Natural killer cell (primary cell): ENCODE measurements at places on chromosomes 4 and X. TPM values are rescaled to one million over a fixed set of nuclear protein-coding genes. Genes with fewer than 3 reads are reported as not detected.
A peak's percentile ranks its signal among the peaks of the same experiment; 100 is the strongest.

NPY2R gene
- total RNA-seq: not detected

GPM6B gene
- total RNA-seq: not detected

WDR1 gene
- 411 TPM for total RNA-seq

DNA sequence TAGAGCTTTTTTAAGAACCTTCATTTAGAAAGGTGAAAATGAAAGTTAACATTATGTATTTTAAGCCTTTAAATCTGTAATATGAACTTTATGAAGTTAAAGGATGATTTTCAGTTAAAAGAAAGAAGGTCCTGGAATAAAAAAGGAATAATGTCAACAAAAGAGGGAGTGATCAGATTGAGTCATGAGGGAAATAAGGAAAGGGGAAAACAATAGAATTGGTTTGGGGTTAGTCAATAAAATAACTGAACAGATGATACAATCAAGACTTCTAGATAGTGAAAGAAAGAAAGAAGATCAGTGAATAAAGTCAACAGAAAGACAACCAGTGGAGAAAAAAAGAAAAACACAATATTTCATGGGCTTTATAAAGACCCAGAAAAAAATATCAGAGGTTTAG, 291.6 kb upstream of the ARSJ start:
- DNase-seq: no peak
- no peaks in the 10 kb centered on the region for H3K4me1 ChIP-seq
- no peaks in the 10 kb centered on the region for H3K36me3 ChIP-seq
- no peak overlapping the region for H3K4me3 ChIP-seq
- no peak overlapping the region for H3K27ac ChIP-seq

GRCh38 chr4:147157860-147158701, 212.4 kb upstream of the TTC29 start:
- H3K27ac ChIP-seq: no peak overlapping the region
- no peak for DNase-seq
- H3K27me3 ChIP-seq: no peaks in the 10 kb centered on the region
- no peak overlapping the region for H3K4me3 ChIP-seq
- H3K4me1 ChIP-seq: no peaks in the 10 kb centered on the region

GRCh38 chr4:113694008-113694407, 67.5 kb downstream of the CAMK2D start:
- H3K36me3 ChIP-seq: no peaks in the 10 kb centered on the region
- no peak overlapping the region for H3K27ac ChIP-seq
- H3K4me3 ChIP-seq: no peak overlapping the region
- no peaks in the 10 kb centered on the region for H3K27me3 ChIP-seq

DNA sequence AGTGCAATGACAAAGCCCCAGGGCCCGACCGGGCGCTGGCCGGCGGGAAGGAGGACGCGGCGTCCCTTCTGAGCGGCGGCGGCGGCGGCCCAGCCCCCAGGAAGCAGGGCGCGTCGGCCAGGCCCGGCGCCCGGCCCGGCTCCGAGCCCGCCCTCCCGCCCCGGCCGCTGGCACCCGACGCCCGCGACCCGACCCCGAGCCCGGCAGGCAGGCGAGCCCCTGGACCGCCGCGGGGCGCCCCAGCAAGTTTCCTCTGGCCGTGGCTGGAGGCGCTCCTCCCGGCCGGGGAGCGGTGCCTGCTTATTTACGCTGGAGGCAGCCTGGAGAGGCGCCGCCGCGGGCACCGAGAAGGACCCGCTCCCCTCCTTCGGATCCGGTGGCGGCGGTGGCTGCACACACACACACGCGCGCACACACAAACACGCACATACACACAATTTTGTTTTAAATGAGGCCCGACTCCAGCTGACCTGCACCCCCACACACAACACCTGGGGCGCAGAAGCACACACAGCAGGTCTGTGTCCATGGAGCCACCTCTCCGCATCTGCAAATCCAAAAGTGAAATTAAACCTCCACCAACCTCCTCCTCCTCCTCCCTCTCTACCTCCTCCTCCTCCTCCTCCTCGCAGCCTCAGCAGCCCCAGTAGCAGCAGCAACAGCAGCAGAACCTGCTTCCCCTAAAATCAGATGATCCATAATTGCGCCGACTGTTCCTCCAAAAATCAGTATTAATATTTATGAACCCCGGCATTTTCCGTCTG, 669 bp downstream of the IRF2 start:
- peak; percentile 43 for DNase-seq
- H3K27me3 ChIP-seq: no peaks in the 10 kb centered on the region
- H3K4me3 ChIP-seq: peak overlapping the region; percentile 99
- H3K27ac ChIP-seq: peak overlapping the region; percentile 97
- peaks cover 35% of the 10 kb centered on the region for H3K4me1 ChIP-seq
- peaks cover 3% of the 10 kb centered on the region for H3K36me3 ChIP-seq

DNA sequence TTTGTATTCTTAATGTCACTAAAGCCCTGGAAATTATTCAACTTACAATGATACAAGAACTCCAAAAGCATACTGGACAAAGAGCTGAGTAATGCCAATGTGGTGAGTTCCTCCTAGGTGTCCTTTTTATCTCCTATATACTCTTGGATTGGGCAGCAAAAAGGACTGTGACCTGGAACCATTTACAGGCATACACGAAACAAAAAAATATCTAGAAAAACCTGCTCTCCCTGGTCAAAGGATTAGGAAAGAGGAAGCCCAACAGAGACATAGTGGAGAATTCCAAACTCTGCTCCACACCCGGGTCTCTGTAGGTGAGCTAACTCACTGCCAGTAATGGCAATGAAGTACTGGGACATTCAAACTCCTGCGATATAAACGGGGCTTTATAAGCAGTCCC, 25.3 kb downstream of the SULT1B1 start:
- no peaks in the 10 kb centered on the region for H3K4me1 ChIP-seq
- no peak overlapping the region for H3K27ac ChIP-seq
- H3K4me3 ChIP-seq: no peak overlapping the region

DNA sequence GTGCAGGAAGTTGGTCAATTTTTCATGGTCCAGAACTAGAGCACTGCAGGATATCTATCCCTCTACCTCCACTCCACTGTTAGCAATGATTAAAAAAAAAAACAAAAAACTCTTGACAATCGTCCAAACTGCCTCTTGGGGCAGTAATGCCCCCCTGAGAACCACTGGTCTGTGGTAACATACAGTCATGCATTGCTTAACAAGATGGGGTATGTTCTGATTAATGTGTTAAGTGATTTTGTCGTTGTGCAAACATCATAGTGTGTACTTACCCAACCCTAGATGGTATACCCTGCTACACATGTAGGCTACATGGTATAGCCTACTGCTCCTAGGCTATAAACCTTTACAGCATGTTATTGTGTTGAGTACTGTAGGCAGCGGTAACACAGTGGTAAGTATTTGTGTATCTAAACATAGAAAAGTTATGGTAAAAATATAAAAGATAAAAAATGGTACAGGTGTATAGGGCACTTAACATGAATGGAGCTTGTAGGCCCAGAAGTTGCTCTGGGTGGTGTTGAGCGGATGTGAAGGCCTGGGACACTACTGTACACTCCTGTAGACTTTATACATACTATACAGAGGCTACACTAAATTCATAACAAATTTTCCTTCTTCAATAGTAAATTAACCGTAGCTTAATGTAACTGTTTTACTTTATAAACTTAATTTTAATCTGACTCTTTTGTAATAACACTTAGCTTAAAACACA, 34.1 kb downstream of the ART3 start:
- no peak overlapping the region for H3K27ac ChIP-seq
- H3K4me3 ChIP-seq: no peak overlapping the region
- H3K4me1 ChIP-seq: no peaks in the 10 kb centered on the region
- H3K36me3 ChIP-seq: peaks cover 5% of the 10 kb centered on the region
- DNase-seq: no peak

DNA sequence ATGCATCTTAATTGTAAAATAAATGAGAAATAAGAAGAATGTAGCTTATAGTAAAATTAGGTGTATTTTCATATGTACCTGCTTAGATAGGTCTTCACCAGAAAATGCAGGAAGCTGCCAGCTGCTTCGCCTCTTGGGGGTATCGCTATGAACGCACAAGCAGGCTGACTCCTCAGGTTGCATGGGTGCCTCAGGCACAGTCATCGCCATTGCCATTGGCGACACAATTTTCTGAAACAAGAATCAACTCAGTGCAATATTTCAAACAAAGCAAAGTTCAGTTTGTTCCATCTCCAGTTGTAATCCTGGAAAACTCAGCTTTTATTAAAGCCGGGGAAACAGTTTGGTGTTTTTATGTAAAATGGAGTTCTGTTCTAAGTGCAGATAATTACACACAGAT, 29.7 kb downstream of the STOX2 start:
- no peak for DNase-seq
- H3K27ac ChIP-seq: no peak overlapping the region
- no peaks in the 10 kb centered on the region for H3K36me3 ChIP-seq
- no peak overlapping the region for H3K4me3 ChIP-seq
- no peaks in the 10 kb centered on the region for H3K27me3 ChIP-seq

GRCh38 chrX:10893976-10894375, 217.2 kb upstream of the HCCS start:
- DNase-seq: no peak
- H3K27me3 ChIP-seq: no peaks in the 10 kb centered on the region
- no peak overlapping the region for H3K27ac ChIP-seq
- H3K4me1 ChIP-seq: no peaks in the 10 kb centered on the region

- no peaks in the 10 kb centered on the region for H3K27me3 ChIP-seq
- DNase-seq: no peak
- peaks cover 93% of the 10 kb centered on the region for H3K36me3 ChIP-seq
- H3K27ac ChIP-seq: no peak overlapping the region
- no peaks in the 10 kb centered on the region for H3K4me1 ChIP-seq
- H3K4me3 ChIP-seq: no peak overlapping the region
Measured at GRCh38 chr4:153622778-153623240, 61.3 kb upstream of the TLR2 start.

DNA sequence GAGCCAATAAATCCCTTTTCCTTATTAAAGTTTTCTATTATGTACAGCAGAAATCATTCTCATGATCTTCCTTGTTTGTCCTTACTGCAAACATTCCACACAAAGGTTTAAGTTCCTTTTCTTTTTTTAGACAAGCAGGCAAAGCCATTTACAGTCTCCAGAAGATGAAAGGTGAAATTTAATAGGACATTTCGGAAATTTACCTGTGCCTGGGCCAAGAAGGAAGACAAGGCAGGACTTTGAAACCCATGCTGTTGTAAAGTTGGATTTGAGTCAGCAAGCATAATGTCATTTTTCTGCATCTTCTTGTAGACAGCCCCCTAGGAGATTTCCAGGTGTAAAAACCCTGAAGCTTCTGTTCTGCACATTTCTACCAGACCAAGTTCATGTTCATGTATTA, 188.1 kb downstream of the PAPSS1 start:
- no peak for DNase-seq
- no peaks in the 10 kb centered on the region for H3K27me3 ChIP-seq
- no peak overlapping the region for H3K4me3 ChIP-seq
- H3K4me1 ChIP-seq: no peaks in the 10 kb centered on the region
- no peak overlapping the region for H3K27ac ChIP-seq
- no peaks in the 10 kb centered on the region for H3K36me3 ChIP-seq

GRCh38 chr4:27233531-27233930, 372.9 kb downstream of the STIM2 start:
- H3K4me3 ChIP-seq: no peak overlapping the region
- DNase-seq: no peak
- H3K36me3 ChIP-seq: no peaks in the 10 kb centered on the region
- H3K27ac ChIP-seq: no peak overlapping the region
